GM12878 (cell line): ENCODE measurements at places on chromosomes 13 and 19. TPM values are rescaled to one million over a fixed set of nuclear protein-coding genes. Genes with fewer than 3 reads are reported as not detected.

GRCh38 chr13:97027162-97027554, 32.9 kb upstream of the OXGR1 start:
- no peak for DNase-seq

DNA sequence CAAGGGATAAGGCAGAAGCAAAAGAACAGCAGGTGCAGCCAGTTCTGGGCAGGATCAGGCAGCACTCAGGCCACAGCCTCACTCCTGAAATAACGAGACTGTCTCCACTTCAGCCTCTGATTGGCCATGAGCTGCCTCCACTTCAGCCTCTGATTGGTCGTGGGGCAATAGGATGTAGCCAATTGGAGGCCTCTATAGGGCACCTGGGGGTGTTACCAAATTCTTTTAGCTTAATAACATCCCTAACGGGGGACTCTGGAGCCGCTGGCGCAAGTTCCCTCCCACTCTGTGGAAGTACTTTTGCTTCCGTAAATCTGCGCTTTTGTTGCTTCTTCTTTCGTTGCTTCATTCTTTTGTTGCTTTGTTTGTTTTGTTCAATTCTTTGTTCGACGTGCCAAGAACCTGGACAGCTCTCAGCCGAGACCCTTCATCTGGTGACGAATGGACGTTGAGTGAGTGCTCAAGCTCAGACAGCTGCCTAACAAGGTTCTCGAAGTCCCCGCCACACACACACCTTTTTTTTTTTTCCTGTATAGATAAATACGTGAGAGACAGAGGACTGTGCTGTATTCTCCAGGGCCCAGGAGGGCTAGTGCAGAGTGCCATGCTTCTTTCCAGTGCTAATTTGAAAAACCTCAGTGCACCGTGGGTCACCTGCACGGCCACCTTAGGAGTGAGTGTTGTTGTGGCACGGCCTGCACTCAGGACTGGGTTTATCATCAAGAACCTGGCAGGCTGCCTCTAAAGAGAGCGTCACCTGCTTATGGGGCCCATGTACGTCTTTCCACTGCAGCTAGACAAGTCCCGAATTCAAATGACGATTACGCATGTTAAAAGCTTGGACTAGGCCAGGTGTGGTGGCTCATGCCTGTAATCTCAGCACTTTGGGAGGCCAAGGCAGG, 32.0 kb upstream of the TUBGCP3 start:
- no peak for DNase-seq

DNA sequence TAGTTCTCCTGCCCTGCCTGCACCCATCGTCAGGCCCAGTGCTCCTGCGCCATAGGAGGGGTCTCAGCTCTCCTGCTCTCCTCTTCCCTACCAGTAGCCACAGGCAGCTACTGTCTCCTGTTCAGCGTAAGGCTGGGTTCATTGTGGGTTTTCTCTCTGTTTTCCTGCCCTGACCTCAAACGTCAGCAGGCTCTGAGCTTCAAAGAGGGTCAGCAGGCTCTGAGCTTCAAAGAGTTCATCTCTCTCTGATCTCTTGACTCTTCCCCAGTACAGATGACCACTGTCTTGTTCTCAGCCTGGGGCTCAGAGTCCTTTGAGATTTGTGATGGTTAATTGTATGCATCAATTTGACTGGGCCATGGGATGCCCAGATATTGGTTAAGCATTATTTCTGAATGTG, 4.6 kb upstream of the CPB2 start:
- no peak for DNase-seq

DNA sequence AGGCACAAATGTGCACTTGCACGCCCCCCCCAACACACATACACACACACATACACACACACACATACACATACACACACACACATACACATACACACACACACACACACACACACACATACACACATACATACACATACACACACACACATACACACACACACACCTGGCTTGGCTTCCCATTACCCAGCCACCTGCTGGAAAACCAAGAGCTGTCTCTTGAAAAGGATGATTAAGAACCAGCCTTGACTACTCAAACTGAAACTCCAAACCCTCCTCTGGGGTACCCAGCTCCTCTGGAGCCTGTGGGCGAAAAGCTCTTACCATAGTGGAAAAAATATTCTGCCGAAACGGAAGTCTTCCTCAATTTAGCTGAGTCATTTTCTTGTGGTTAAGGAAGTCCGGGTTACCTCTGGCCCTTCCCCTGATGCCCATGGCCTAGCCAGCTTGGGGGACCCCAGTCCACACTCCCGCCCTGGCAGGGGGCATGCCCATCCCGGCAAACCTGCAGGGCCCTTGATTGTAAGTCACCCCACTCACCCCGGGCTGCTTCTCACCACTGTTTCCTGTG, 21.9 kb downstream of the CEBPA start:
- DNase-seq = peak; percentile 86

DNA sequence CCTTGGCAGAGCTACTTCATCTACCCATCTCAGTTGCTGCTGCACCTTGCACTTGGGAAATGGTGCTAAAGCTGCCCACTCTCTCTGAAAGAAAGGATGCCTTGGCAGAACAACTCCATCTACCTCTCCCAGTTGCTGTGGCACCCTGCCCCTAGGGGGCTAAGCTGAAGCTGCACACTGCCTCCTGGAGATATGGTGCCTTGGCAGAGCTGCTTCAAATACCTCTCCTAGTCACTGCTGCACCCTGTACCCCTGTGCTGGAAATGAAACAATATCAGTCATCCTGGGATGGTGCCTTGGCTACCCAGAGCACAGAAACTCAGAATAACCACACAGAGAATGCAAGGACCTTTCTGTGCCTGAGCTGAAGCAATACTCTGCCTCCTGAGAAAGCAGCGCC, 615.8 kb downstream of the DIAPH3 start:
- DNase-seq = no peak

- DNase-seq = no peak
Observed at GRCh38 chr13:112127564-112128330, 60.8 kb downstream of the SOX1 start.

DNA sequence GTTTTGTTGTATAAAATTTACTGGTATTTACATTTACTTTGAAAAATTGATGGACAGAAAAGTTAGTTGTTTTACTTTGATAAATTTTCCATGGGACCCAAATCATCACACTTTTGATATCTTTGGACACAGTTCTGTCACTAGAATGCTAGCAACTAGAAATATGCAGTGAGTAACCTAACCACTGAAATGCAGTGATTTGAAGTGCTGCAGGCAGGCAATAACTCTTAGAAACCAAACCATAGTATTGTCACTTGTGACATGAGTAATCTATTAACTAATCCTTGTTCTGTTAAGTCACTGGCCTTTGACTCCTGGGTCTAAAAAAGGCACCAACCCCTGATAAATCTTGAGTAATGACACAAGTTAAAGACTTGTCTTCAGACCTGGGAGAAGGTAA, 620.0 kb upstream of the ATXN8OS start:
- no peak for DNase-seq

GRCh38 chr19:46324277-46324676, 22.6 kb upstream of the PPP5C start:
- no peak for DNase-seq

GRCh38 chr13:37648609-37649008, 50.0 kb upstream of the POSTN start:
- DNase-seq = no peak

Gene SLC25A41
- 1.0 and 1.2 TPM in 2 replicates for total RNA-seq

Gene CYP4F2
- 1.1 and 1.6 TPM in 2 replicates for total RNA-seq
